Stimulated activated naive CD8-positive, alpha-beta T cell treated with anti-CD3 and anti-CD28 coated beads, Interleukin-15, Interleukin-2, amounts not matched to agents 100 U/mL and 50 U/mL, for 24 hours (primary cell): ENCODE measurements at places on chromosomes 13 and 19.

DNA sequence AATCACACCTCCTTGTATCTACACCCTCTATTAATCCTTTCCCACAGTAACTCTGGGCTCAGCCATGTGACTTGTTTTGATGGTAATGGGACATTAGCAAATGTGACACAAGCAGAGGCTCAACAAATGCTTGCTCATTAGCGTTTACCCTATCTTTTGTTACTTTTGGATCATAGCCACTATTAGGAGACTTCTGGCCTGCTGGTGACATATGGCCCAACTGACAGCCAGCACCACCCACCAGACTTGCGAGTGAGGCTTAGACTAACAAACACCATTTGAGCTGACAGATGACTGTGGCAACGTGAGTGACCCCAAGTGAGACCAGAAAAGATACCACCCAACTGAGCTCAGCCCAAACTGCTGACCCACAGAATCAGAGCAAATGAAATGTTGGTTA, 154.1 kb downstream of the OLFM4 start:
- DNase-seq: no peak

DNA sequence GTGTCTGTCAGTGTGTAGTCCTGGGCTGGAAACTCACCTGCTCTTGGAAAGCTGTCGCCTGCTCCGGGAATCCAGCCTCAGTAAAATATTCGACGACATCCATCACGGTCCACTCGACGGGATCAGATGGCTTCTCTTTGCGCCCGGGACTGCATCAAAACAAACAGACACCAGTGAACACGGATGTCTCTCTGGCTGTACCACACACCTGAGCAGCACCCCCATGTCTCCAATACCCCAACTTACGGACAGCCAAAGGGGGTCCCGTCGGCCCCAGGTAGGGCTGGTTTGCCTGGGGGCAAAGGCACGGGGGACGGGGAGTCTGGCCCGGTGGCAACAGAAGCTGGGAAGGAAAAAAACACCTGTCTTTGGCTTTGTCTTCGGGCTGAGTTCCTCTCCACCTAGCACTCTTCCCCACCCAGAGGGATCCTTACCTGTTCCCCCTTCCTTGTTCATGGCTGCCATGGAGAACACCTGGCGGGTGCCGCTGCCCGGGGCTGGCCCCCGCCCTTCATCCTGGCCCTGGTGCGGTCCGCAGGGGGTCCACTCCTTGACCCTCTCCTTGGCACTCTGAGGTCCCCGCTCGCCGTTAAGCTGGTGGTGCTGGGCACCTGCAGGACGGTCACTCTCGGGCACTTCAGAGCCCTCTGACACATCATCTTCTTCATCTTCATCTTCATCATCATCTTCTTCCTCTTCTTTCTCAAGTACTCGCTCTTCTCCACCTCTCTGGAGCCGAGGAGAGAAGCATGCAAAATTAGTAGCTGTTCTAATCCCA, 1.7 kb downstream of the SAMD1 start:
- no peak for DNase-seq

- DNase-seq: no peak
Observed at GRCh38 chr13:49093376-49093775, 117.7 kb downstream of the FNDC3A start.

DNA sequence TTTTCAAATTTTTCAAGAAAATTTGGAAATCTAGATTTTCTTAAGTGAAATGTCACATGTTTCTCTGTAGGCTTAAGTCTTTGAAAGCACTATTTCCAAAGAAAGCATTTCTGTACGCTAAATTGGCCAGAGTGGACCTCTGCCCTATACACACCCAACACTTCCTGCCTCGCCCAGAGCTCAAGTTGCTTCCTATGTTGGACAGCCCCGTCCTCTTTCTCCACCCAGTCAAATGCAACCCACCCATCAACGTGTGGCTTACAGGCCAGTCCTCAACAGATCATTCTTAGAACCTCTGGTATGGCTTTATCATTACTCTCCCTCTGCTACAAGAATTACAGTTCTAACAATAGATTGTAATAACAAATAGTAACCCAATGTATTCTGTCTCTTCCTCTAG, 24.2 kb downstream of the KLF12 start:
- no peak for DNase-seq

GRCh38 chr19:50460161-50460765, 16.0 kb upstream of the EMC10 start:
- peak; percentile 31 for DNase-seq

GRCh38 chr19:46927106-46927505, 66.3 kb downstream of the ARHGAP35 start:
- DNase-seq: no peak

DNA sequence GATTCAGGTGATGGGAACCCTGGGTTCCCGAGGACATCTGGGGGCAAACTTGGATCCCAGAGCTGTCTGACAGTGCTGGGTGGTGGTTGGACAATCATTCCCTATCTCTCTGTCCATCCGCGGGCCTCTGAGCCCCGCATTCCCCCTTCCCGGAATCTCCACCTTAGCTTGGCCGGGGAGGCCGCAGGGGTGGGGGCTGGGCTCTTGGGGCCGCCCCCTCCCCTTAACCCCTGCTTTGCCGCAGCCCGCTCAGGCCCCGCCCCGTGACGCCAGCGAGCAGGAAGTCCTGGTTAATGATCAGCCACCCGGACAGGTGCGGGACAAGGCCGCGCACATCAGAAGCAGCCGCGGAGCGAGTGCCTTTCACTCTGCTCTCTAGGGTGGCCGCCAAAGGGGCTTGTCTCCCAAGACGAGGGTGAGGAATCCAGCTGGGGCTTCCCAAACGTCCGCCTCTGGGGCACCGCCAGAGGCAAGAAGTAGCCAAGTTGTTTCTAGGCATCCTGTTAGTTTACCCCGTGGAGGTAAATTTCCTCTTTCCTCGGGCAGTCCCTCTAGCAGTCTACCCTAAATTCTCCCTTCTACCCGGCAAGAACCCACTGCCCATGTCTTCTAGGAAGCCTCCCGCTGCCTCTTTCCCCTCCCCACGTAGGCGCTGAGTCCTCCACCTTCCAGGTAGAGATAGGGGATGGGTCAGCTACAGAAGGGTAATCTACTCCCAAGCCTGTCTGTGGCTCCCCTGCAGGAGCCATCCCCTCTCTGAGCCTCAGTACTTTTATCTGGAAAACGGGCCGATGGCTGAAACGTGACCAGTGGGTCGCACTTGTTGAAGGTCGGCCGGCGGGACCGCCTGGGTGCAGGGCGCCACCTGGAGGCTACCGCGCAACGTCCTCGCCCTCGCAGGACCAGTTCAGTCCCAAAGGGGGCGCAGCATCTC, 3.0 kb downstream of the IRF2BP1 start:
- peak; percentile 92 for DNase-seq

DNA sequence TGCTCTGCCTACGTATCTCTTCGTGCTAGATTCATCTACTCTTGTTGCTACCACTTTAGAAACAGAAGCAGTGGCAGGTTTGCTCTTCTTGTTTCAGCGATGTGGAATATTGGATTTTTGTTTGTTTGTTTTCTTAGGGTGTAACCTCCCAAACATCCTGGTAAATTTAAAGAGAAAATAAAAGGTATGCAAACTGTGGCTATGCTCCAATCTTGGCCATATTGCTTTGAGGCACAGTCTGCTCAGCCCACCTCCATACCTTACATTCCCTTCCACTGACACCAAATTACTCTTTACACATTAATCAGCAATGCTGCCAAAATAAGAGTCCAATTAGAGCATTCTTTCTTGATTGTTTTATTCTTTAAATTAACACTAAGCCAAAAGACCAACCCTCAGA, 25.2 kb upstream of the UBL3 start:
- DNase-seq: no peak

DNA sequence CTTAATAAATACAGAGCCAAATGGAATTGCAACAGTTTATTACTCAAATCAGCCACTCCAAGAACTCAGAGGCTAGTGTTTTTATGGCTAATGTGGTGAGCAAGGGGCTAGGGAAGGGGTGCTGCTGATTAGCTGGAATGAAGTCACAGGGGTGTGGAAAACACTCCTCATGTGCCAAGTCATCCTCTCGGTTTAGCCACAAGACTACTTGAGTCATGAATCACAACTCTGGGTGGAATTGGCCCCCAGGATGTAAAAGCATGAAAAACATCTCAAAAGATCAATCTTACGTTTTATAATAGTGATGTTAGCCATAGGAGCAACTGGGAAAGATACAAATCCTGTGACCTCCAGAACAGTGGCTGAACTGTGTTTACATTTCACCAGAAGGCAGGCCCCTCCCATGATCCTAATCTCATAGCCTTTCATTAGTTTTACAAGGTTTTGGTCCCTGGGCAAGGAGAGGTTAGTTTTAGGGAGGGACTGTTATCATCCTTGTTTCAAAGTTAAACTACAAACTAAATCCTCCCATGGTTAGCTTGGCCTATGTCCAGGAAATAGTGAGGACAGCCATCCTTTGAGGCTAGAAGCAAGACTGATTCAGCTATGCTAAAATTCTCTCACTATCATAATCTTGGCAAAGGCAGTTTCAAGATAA, 2020.1 kb upstream of the PCDH20 start:
- DNase-seq: no peak

DNA sequence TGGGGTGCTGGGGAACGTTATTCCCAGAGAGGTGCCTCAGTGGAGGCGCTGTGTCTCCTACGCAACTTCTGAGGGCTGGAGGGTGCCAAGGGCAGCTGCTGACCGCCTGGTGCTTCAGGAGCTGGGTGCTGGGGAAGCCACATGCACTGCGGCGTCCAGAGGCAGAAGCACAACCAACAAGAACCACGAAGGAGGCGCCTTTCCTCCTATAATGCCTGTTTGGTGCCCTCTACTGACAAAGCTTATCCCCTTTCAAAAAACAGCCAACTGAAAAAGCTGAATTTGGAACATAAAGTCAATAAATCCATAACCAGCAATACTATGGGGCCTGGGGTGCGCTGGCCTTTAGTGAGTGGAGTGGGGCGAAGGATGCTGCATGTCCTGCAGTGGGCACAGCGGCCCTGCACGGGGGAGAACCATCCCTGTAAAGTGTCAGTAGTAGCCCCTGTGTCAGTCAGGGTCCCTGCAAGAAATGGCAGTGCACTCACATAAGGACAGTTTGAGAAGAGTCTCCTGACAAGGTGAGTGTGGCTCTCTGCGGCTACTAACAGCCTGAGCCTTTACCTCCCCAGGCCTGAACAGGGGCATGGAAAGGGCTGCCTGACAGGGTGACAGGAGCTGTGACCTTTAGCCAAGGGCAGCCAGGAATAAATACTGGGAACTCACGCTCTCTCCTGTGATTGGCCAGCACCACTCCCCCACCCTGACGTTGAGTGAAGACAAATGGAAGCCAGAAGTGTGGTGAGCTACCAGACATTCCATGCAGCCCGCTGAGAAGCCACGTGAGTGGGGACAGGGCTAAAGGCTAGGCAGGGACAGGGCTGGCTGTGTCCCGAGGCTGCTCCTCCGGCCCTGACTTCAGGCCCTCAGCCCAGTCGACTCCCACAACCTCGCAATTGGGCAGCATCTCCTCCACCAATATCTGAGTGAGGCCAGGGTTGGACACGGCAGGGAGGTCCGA, 4.5 kb upstream of the B3GNT8 start:
- DNase-seq: no peak

DNA sequence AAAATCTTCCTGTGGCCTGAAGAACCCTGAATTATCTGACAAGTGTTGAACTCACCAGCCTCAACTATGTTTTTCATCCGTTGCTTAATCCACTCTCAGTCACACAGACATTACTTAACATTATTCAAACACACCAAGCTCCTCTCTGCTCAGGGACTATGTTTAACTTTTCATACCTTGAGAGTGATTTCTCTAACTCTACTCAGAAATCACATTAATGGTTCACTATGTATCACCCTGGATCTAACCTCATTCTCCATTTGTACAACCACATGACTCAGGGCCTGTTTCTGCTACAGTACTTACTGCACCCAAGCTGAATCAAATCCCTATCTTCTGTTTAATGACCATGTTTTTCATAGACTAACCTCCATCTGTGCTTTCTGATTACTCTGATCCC, 553.7 kb upstream of the PRR20A start:
- no peak for DNase-seq

GRCh38 chr19:5001615-5002014, 32.7 kb downstream of the KDM4B start:
- DNase-seq: peak; percentile 53

- DNase-seq: no peak
Observed at GRCh38 chr19:34461375-34462100, 20.0 kb upstream of the WTIP start.

DNA sequence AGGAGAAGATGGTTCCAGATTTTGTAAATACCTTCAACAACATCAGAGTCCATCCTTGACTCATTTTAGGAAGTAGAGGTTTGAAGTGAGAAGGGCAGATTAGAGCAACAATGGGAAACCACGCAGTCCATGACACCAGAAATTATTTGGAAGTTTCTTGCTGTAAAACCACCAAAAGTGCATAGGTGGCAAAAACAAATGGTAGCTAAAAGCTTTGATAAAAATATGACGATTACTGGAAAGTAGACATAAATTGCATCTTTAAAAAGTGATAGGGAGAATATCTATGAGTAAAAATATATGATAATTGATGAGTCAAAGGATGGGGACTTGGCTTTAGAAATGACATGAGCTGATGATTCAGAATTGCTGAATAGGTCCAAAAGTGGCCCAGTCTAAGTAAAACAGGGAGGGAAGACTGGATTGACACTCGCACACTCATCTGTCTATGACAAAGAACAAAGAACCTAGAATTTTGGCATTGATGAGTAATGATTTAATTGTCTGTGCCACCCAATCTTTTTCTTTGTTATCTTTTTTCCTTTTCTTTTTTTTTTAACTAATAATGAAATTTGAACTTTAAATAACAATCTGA, 472.2 kb downstream of the MYO16 start:
- no peak for DNase-seq

DNA sequence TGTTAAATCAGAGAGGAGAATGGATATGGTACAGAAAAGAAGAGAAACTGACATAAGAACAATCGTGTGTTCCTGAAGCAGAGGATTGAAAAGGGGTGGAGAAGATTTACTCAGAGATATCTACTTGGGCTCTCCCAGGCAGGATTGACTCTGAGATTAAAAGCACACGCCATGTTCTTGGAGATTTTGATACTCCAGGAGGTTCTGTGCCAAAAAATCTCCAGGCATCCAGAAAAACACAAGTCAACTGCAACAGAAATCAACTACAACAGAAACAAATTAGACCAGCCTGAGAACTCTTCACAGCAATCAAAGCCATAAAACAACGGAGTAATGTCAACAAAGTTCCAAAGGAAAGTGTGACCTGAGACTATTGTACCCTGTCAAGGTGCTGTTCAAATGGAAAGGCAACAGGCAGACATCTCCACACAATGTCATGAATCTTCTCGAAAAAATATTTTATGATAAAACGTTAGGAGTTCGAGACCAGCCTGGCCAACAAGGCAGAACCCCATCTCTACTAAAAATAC, 104.2 kb downstream of the UBL3 start:
- DNase-seq: no peak

DNA sequence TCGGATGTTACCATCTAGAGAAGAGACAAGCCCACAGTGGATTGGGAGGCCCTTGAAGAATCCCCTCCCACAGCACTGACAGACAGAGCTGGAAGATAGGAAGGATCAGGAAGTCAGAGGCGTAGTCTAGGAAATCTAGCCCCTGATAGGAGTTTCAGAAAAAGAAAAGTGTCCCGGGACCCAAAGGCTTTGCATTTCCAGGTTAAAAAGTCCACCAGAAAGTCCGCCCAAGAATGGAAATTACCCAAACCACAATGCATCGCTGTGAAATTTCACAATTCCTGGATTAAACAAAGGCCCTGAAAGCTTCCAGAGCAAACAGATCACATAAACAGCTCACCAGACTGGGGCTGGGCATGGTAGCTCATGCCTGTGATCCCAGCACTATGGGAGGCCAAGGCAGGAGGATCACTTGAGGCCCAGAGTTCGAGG, 146.9 kb downstream of the KDM4B start:
- DNase-seq: no peak

GRCh38 chr19:3057275-3057714, 5.0 kb downstream of the TLE5 start:
- DNase-seq: no peak

GRCh38 chr13:96089749-96090239, at the start of gene HS6ST3:
Gene HS6ST3, plus strand, starts transcription at chr13:96090107.
- peak; percentile 3 for DNase-seq
